ENCODE measurements at places on chromosomes 12 and 14.

DNA sequence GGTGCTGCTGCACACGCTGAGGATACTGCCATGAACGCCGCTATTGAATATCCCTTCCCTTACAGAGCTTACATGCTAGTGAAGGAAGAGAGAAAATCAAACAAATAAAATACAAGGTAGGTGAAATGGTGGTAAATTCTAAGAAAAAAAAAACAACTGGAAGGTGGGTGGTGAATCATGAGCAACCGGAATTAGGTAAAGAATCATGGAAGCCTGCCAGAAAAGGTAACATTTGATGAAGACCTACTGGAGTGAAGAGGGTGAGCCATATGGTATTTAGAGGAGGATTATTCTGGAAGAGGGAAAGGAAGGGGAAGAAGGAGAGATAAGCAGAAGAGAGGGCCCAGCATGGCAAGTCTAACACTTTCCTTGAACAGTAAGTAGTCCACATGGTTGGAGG lies 76.1 kb downstream of the LRIG3 start:
- no peak for DNase-seq

DNA sequence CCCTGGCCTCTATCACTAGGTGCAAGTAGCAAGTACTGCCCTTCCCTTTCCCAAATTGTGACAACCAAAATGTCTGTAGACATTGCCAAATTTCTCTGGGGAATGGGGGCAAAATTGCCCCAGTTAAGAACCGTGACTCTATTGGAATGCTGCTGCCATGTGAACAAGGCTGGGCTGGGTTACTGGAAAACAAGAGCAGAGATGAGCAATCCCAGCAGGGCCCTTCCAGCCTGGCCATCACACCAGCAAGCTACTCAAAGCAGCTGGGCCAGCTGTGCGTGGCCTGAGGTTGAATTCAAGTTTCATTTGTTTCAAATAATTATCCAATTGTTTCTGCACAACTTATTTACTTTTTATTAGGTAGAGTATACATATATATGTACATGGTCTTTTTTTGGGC lies 103.4 kb upstream of the PKP2 start:
- no peak for DNase-seq

GRCh38 chr14:92511453-92512238 lies 1.9 kb upstream of the RIN3 start:
- DNase-seq, result no peak

GRCh38 chr12:131065279-131065678 lies 111.6 kb downstream of the ADGRD1 start:
- DNase-seq, result no peak

DNA sequence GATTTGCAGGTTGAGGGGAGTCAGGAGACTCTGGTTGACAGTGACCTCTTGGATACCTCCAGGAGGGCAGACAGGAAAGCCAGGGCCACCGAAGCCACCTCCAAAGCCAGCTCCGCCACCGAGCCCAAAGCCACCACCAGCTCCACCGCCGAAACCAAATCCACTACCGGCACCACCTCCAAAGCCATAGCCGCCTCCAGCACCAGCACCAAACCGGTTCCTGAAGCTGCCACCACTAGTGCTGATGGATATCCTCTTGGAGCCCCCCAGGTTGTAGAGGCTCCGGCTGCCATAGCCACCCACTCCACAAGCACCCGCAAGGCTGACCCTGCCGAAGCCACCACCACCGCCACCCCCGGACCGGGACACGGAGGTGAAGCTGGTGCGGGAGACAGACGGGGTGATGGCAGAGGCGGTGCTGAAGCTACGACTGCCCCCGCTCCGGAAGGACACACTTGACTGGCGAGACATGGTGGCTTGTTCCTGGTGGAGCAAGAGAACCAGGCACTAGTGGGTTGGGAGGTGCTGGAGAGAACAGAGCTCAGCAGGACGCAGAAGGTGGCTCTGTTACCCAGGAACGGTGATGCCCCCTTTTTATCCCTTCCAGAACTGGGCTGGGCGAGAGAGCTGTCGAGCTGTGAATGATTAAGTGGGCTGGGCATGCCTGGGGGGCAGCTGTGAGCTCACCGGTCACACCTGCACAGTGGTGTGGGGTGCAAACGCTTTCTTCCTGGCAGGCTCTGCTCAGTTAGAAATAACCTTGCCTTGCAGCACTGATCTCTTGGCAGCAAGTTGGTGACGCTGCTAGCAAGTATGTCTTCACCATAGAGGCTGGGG lies at the start of gene KRT5:
TSS of gene KRT5 (minus strand) at position 569 of the 837 bp plus-strand sequence. CDS start at position 471, 98 bp downstream.
- DNase-seq, result no peak

DNA sequence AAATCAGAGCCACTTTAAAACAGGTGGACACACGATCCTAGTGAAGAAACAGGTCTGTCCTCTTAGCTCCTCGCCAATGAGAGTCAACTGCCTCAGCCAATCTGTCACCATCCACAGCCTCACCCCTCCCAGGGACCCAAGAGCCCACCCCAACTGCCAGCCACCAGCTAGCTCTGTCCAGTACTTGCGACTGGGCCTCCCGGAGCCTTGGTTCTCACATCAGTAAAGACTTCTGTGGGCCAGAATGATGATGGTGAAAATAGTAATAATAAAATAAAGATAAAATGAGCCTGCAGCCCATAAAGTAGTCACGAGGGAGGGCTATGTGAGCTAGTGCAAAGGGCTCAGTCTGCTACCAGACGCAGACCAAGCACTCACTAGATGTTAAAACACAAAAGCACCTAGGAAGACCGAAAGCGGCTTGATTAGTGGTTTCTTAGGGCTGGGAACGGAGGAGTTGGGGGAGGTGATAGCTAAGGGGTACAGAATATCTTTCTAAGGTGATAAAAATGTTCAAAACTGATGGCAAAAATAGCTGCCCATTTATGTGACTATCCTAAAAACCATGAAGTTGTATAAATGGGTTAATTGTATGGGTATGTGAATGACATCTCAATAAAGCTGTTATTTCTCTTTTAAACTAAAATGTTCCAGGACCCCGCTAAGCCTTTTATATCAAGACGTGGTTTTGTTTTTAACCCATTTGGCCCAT lies 39.8 kb downstream of the ACTN1 start:
- no peak for DNase-seq

DNA sequence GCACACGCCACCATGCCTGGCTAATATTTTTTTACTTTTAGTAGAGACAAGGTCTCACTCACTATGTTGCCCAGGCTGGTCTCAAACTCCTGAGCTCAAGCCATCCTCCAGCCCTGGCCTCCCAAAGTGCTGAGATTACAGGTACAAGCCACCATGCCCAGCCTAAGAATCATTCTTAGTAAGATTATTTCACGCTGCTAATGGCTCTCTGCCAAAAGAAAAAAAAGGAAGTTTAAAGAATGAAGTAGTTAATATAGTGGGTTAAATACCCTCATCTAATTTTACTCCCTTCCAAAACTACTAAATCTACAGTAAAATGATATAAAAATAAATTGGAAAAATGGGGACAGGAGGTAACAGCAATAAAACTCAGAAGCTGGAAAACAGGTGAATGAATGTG lies 2.6 kb downstream of the ETFRF1 start:
- no peak for DNase-seq
